ENCODE measurements at places on chromosomes 12 and 14. TPM values are rescaled to one million over a fixed set of nuclear protein-coding genes. Genes with fewer than 3 reads are reported as not detected.

The DLGAP5 gene
- 23.9 TPM for total RNA-seq

The SOAT2 gene
- not detected for total RNA-seq

The TAS2R9 gene
- total RNA-seq, result not detected

The JAG2 gene
- 89.4 TPM for total RNA-seq

The ADAMTS20 gene
- not detected for total RNA-seq

The CELA1 gene
- not detected for total RNA-seq

The MYO1A gene
- total RNA-seq, result not detected

The MGST1 gene
- 276 TPM for total RNA-seq

The ZNF839 gene
- 12.9 TPM for total RNA-seq

Data from airway epithelial cell (primary cell).